ENCODE measurements at places on chromosomes 1 and 21. TPM values are rescaled to one million over a fixed set of nuclear protein-coding genes. Genes with fewer than 3 reads are reported as not detected.

TIE1 gene
- total RNA-seq: 562 TPM

DMRTA2 gene
- total RNA-seq: not detected

LCE3C gene
- not detected for total RNA-seq

TATDN3 gene
- total RNA-seq: 8.0 TPM

PTAFR gene
- total RNA-seq: 0.18 TPM

ST6GALNAC3 gene
- total RNA-seq: 48.3 TPM

TEDDM1 gene
- total RNA-seq: not detected

AIRE gene
- 0.11 TPM for total RNA-seq

SLC30A10 gene
- not detected for total RNA-seq

KCNT2 gene
- total RNA-seq: 1.4 TPM

LIN28A gene
- not detected for total RNA-seq

All from endothelial cell of umbilical vein (primary cell).